ENCODE measurements at places on chromosomes 16 and 17.

DNA sequence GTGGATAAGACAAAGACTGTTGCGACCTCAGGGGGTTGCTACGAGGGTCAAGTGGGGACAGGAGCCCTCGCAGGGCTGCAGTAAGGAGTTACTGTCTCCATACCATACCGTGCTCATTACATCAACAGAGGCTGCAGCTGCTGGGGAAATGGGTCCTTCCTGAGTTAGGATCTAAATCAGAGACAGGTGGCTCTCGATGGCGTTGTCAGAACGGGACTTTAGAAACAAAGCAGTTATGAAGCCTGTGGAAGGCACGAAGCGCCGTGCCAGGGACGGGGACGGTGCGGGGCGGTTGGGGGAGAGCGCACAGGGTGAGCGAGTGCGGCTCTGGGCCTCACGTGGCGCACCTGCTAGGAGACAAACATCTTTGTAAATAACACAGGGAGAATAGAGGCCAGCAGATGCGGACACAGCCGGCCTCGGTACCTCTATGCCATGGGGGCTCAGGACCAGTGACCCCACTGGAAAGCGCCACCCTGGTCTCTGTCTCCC is 34.4 kb downstream of the ZCCHC14 start:
- DNase-seq, result no peak

- DNase-seq, result no peak
Observed at GRCh38 chr16:84765616-84766580, 53.9 kb upstream of the CRISPLD2 start.

DNA sequence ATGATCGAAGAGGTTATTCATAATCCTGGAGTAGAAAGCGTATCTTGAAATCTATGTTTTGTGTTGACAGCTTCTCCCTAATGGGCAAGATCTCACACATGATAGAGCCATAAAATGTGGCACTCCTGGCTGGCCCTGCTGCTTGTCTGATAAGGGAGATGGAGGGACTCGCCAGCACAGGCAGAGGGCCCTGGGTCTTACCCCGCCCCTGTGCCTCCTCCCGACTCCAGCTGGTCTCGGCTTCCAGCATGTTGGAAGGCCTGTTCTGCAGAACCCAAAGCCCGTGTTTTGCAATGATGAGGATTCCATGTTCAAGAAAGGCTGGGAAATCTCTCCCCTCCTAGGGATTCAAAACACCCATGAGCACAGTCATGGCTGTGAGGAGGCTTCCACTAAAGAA is 106.7 kb upstream of the SDK2 start:
- no peak for DNase-seq

DNA sequence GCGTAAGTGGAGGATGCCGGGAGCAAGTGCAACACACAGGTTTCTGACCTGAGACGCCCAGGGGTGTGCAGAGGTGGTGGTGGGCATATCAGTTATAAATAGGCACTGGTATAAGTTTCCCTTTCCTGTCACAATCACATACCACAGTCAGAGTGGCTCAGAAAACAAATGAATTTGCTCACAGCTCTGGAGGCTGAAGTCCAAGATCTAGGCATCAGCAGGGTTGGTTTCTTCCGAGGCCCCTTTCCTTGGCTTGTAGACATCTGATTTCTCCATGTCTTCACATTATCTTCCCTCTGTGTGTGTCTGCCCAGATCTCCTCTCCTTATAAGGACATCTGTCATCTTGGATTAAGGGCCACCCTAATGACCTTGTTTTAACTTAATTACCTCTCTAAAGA is 250.5 kb upstream of the TNRC6C start:
- DNase-seq, result no peak

DNA sequence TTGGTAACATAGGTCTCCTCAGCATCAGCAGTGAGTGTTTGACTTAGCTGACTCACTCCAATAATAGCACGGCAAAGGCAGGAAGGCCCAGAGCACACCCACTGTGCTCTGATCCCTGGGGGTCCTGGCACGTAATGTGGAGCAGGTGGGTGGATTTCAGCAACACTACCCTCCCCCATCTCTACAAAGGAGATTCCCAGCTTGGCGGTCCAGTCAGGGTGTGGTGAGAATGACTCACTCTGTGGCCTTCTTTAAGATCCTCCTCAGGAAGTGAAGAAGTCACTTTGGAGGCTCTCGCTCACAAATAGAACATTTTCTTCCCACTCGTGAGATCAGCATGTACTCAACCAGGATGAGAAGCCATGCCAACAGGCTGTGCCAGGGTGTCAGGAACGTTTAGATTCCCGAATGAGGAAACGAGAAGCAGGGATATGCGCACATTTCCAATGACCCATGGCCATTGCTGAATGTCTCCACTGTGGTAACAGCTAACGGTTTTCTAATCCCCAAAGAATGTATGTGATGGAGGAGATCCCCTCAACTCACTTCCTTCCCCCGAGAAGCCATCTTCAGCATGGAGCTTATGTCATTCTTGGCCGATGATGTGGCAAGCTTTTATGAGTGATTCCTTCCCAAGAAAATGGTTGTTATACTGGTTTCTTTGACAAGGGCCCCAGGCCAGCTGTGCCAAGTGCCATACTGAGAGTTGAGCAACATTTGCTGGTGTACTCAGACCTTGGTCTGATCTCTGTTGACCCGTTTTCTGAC is 365.2 kb downstream of the C16orf95 start:
- no peak for DNase-seq

DNA sequence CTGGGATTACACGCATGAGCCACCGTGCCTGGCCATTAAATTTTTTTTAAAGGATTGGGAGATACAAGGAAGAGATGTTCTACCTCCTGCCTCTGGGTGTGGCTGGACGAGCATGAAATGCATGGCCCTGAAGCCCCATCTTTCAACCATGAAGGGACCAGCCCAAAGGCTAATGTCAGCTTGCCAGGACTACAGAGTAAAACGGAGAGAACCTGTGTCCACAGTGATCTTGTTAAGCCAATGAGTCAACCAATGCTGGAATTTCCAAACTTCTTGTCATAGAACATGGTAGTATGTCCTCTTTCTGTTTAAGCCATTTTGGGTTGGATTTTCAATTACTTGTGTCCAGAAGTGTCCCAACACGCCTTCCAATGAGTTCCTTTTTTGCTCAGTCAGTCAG is 71.3 kb downstream of the RTN4RL1 start:
- no peak for DNase-seq

DNA sequence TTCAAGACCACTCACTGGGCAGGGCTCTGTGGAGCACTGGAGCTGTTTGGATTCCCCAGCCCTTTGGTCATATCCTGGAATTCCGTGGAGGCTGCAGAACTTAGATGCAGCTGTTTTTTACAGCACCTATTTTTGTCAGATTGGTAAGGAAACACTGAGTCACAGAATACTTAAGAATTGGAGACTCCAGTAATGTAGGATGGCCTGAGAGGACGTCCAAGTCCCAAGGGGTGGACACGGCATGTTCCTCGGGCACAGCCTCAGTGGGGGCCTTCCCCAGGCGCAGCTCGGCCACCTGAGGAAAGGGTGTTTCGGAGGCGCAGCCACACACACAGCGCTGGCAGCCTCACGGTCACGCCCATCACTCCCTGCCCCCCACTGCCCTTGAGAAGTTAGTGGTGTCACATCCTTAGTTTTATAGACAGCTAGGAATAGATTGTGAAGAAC is 14.8 kb downstream of the PLD6 start:
- no peak for DNase-seq

- DNase-seq, result no peak
Observed at GRCh38 chr16:88633684-88634140, 4.7 kb upstream of the IL17C start.

DNA sequence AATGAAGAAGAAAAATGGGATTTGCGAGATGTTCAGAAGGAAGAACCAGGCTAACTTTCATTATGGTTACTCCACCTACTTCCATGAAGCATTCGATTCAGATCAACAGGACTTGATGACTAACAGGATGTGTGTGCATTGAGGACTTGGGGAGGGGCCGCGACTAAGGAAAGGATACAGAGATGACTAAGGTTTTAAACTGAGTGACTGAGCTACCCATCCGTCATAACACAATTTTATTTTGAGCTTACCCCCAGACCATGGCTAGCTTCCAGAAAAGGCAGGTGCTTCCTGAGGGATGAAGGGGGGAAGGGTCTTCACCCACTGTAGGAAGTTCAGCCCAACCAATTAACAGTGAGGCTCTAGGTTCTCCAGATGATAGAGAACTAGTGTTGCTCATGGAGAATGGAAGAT is 2.5 kb upstream of the CDYL2 start:
- DNase-seq, result peak; percentile 24

DNA sequence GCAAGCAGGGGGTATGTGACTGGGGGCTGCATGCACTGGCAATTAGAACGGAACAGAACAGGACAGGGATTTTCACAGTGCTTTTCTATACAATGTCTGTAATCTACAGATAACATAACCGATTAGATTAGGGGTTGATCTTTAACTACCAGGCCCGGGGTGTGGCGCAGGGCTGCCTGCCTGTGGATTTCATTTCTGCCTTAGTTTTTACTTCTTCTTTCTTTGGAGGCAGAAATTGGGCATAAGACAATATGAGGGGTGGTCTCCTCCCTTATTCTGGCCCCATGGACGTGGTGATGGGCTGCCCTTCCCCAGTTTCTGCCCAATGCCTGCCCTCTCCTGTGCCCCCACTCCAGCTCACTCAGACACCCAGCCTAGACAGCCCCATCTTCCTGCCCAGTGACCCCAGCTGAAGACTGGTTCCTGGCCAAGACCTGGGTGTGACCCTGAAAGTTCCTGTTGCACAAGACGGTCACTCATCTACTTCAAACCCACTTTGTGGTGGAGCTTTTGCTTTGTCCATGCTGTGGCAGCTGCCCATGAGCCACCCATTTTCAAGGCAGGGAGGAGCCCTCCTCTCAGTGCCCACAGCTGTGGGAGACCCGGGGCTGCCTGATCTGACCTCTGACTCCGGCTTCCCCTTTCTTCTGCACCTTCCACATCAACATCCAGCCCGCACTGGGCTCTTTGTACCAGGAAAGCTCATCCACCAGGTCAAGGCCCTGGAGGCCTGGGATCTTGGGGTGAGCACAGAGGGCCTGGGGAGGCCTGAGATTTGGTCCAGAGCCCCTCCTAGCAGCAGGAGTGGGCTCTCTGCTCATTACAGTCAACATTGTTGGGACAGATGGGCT is 18.6 kb downstream of the ALOX12B start:
- DNase-seq, result no peak

DNA sequence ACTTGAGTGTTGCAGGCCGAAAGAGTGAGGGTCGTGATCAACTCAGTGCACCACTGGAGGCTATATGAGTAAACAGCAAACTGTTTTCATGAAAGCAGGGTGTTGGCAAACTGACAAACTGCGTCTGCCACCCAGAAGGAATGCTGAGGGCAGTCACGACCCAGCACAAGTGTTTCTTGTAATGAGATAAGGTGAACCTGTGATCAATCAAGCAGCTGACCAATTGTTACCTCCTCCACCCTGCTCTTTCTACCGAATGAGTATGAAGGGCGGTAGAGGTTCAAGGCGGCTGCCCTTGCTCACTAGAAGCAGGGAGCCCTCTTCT is 5.5 kb upstream of the SRL start:
- no peak for DNase-seq

- DNase-seq, result no peak
Observed at GRCh38 chr16:10878328-10878643, 1.3 kb downstream of the CIITA start.

- DNase-seq, result no peak
Observed at GRCh38 chr16:56202036-56202435, 10.7 kb downstream of the GNAO1 start.

DNA sequence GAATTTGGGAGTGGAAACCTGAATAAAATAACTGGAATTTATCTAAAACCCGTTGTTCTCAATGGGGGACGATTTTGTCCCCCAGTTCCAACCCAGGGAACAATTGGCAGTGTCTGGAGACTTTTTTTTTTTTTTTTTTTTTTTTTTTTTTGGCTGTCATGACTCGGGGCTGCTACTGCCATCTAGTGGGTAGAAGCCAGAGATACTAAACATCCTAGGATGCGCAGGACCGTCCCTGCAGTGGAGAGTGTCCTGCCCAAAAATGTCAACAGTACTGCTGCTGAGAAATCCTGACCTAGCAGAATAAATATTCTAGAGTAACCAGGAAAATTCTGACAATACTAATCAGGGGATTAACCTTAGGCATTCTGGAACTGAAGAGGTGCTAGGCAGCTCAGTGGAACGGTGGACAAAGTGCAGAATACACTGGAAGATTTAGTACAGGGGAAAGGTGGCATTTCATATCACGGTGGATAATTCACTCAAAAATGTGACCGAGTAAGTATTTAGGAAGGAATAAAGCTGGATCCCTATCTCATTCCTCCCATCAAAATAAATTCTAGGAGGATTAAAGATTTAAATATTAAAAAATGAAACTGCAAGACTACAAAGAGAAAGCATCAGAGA is 107.6 kb downstream of the SPECC1 start:
- peak; percentile 7 for DNase-seq

DNA sequence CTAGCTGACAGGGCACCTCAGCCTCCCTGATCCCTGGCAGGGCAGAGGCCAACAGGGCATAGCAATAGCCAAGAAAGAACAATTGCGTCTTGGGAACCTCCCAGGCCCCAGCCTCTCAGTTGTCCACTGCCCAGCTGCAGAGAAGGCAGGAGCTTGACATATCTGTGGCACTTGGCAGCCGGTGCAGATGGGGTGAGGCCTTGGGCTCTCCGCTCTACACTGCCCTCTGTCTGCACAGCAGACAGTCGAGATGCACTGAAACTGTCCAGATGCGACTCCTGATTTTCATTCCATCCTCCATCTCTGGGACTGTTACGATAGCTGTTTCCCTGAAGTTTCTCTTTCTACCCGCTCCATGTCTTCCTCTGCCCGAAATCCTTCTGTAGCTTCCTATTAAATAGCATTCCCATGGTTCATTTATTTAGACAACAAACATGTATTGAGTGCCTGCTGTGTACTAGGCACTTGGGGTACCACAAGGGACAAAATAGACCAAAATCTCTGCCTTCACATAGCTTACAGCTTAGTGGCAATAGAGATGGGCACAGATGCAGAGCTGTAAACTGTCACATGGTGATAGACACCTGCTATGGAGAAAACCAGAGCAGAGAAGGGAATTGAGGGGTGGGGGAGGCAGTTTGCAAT is 3.3 kb downstream of the POLR3E start:
- DNase-seq, result peak; percentile 40

DNA sequence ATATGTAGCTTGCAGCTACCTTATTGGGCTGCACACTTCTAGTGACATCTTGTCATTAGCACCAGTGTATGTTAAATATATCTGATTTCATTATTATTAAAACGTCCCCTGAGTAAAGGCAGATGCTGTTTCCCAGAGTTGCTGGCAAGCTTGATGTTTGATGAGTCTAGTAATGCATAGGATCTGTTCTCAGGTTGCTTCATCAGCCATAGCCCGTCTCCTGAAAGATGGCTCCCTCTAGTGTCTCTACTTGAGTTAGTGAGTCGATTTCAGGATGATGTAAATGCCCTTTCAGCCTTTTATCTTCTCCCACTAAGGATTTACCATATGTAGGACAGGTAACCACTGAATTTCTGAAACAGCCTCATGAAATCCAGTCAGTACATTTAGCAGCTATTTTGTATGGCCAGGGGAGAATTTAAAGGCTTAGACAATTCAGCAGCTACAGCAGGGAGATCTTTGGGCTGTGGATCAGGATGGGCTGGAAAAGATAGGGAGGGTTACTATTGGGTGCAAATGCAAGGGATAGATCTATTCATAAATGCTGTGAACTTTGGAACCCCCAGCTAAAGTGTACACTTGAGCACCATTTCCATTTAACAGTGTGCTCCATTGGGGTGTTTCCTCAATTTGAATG is 376.3 kb downstream of the CNTNAP4 start:
- peak; percentile 68 for DNase-seq
